Lung (tissue), 17 donors: ENCODE measurements at places on chromosomes 4 and X. TPM values are rescaled to one million over a fixed set of nuclear protein-coding genes. Genes with fewer than 3 reads are reported as not detected.

DNA sequence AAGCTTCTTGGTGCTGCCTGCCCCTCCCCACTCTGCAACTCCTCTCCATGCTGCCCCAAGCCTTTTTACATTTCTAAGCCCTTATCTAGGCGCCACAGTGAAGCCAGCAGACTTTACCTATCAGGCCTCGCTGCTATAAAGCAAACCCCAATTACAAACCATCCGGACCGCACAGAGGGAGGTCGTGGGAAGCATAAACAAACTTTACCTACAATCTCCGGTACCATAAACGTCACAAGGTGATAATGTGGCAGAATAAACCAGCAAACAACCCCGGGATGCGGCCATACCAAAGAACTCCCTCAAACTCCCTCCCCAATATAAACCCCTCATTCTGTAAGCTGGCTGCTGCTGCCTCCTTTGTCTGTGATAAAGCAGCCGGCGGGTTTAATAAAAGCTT lies 54.0 kb upstream of the ZCCHC13 start:
- no peak overlapping the region for H3K27ac ChIP-seq
- no peaks in the 10 kb centered on the region for H3K36me3 ChIP-seq
- no peaks in the 10 kb centered on the region for H3K4me1 ChIP-seq

DNA sequence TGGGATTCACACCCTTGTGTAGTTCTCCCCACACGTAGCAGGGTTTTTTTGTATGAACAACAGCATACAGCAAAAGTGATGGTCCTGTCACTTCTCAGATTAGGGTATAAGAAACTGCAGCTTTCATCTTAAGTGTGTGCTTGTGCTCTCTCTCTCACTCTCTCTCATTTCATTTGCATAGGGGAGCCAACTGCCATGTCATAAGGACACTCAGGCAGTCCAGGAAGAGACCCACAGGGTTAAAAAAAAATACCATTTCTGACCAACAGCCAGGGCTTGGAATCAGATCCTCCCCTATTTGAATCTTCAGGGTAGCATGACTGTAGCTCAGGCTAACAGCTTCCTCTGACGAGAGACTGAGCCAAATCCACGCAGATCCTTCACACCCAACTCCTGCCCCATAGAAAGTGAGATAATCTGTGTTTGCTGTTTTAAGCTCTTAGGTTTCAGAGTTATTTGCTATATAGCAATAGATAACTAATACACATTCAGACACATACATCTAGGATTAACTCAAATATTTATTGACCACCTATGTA lies 331.2 kb downstream of the PAPSS1 start:
- H3K27me3 ChIP-seq: no peaks in the 10 kb centered on the region
- DNase-seq: no peak
- no peak overlapping the region for H3K4me3 ChIP-seq
- no peak overlapping the region for H3K27ac ChIP-seq

DNA sequence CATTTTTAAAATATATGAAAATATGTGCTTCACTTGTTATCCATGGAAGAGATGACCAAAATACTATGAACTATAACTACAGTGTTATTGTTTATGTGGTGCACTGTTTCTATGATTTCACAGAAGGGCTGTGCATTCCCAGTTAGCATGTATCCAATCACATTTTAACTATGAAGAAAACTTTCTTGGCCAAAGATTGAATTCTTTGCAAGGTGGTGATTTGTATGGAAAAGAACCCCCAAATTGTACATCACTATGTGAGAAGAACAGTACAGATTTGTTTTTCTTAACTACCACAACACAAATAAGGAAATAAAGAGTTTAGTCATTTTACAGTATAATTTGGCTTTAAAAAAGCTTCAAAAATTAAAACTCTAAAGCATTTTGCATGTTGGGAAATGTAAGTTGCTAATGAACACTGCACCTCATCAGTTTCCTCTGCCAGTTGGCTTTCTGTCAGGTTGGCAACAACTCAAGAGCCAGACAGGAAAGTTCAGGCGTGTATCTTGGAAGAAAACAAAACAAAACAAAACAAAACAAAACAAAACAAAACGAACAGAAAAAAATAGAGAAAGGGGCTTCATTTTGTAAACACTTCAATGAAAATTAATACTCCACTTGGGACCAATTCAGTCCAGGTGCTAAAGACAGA lies 237.0 kb downstream of the SCFD2 start:
- H3K27me3 ChIP-seq: no peaks in the 10 kb centered on the region
- no peak overlapping the region for H3K4me3 ChIP-seq
- H3K27ac ChIP-seq: no peak overlapping the region
- peaks cover 54% of the 10 kb centered on the region for H3K4me1 ChIP-seq

ITGB1BP2 gene
- total RNA-seq: 2.7 TPM

DNA sequence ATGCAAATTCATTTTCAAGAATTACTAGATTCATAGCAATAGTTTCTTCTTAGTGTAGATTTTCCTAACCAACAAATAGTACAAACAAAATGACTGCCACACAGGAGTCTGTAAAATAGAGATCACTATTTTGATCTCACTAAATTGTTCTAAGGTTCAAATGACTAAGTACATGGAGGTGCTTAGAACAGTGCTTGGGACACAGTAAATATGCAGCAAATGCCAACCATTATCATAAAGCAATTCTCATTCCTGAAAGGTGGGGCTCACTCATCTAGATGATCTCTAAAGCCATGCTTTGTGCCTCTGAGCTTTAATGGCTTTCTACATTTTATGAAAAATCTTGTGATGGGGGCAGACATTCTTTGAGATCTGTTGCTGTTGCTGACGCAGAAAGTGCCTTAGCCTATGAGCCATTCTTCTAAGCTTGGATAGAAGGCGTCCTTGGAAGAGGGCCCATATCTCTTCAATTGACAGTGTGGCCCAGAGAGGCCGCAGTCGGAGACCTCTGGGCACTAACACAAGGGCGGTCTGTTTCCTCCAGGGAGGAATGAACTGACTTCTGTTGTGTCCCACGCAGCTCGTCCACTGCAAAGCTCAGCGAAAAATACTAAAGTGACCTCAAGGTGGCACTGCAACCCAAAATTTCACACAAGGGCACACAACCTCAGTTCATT lies 23.5 kb downstream of the TLR10 start:
- no peak overlapping the region for H3K4me3 ChIP-seq
- peak; percentile 90 for DNase-seq
- no peaks in the 10 kb centered on the region for H3K27me3 ChIP-seq
- no peaks in the 10 kb centered on the region for H3K4me1 ChIP-seq

PHEX gene
- total RNA-seq: 15.4 TPM

ZXDA gene
- total RNA-seq: 10.2 TPM

GRCh38 chrX:47283015-47283771 lies 50.4 kb downstream of the USP11 start:
- no peaks in the 10 kb centered on the region for H3K4me1 ChIP-seq
- H3K4me3 ChIP-seq: no peak overlapping the region
- H3K27me3 ChIP-seq: peaks cover 17% of the 10 kb centered on the region
- DNase-seq: peak; percentile 53

DNA sequence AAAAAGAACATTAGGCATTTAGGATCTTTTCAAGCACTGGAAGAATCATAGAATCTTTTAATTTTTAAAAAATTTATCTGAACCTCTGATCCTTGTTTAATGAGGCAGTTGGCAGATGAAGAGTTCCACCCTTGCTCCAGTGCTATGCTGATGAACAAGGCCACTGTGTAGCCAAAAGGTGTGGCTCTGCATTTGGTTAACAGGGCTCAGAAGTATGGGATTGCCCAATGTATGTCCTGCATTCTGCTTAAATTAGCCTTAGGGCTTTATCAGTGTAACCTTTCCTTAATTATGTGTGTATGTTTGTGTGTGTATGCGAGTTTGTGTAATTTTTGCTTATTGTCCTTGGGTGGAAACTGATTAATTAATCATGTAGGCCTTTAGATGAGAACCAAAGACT lies 43.3 kb upstream of the PPM1K start:
- no peaks in the 10 kb centered on the region for H3K4me1 ChIP-seq
- H3K36me3 ChIP-seq: no peaks in the 10 kb centered on the region
- no peak overlapping the region for H3K27ac ChIP-seq
- H3K27me3 ChIP-seq: no peaks in the 10 kb centered on the region
